Nucleus accumbens (tissue), 56 donors: ENCODE measurements at places on chromosomes 4 and X.

GRCh38 chrX:6325437-6325836, 96.8 kb upstream of the NLGN4X start:
- DNase-seq, result no peak

GRCh38 chr4:42751587-42751986, 94.7 kb upstream of the ATP8A1 start:
- DNase-seq, result no peak

DNA sequence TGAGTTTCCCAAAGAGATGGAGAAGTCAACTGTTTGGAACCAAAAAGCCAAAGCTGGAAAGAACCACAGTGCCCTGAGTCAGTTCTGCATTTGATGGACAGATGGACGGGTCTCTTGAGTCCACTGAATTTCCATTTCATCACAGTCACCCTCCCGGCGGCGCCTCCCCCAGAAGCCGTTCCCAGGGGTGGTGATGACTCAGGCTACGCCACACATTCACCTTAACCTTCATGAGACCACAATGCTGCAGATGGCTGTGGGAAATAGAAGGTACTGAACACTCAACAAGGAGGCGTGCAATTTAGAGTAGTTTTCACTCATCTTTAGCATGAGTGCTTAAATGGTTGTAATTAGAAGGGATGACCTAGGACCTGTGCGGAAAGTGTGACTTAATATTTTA, 61.3 kb downstream of the STOX2 start:
- DNase-seq, result no peak

- DNase-seq, result no peak
These were observed 3.1 kb upstream of the P2RY4 start for GRCh38 chrX:70262952-70263567.

- no peak for DNase-seq
These were observed 34.5 kb downstream of the GALNTL6 start for GRCh38 chr4:171847751-171848150.

DNA sequence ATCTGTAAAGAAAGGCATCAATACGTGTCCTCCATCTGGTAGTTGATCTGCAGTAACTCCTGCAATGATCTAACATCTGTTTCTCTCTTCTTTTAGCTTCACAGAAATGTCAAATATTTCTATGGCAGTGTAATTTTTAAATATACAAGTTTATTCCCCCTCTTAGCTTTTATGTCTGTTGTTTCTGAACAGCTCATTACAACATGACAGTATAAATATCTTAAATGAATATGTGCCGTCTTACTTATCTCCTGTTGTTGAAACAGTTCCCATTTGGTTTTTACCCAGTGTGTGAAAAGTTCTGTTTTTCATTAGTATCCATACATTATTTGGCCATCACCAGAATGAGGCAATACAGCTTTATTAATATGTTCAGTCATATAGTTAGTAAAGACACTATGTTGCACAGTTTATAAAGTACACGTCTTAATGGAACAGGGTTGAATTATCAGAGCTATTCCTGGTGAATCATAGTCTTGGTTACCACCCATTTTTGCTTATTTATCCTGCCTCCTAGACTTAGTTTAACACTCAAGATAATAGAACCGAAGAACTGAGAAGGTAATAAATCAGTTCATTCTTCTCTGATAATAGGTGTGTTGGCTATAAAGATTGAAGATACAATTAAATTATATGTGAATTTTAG, 321.6 kb downstream of the TENM3 start:
- no peak for DNase-seq

GRCh38 chrX:10350221-10350620, 193.4 kb downstream of the CLCN4 start:
- DNase-seq, result no peak

DNA sequence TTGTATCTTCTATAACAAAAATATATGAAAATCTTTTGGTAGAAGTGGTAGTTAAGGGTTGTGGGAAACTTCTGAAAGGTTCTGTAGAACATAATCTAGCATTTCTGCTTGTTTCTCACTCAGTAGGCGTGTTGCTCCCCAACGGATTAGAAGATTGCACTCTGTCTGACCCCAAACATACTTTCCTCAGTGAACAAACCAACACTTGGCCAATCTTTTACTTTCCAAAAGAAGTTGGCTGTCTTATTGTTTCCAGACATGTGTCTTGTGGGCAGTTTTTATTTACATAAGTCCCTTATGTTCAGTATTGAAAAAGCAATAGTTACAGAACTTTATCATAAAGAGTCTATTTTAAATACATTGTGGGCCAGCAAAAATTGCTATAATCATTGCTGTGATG, 312.8 kb upstream of the EPHA5 start:
- no peak for DNase-seq

DNA sequence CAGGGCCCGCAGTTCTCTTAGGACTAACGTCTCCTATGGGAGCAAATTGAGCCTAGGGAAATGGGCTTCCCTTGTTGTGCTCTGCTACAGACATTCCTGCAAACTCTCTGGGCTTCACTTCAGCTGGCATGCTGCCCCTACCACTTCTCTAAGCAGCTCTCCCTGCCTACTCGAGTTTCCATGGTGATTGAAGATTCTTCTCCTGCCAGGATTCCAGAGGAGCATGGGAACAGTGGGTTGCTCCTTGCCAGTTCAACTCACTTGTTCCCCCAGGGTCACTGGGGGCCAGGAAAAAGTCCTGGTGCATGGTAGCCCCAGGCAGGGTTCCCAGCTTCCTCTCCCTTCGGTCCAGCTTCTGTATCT, 21.1 kb upstream of the WDR17 start:
- no peak for DNase-seq

GRCh38 chr4:21011106-21011505, 310.8 kb downstream of the PACRGL start:
- DNase-seq, result no peak

GRCh38 chr4:122632396-122633143, 11.7 kb upstream of the IL21 start:
- no peak for DNase-seq
